Activated naive CD8-positive, alpha-beta T cell treated with anti-CD3 and anti-CD28 coated beads, Interleukin-2, amount 50 U/mL, for 24 hours (primary cell): ENCODE measurements at places on chromosomes 4 and X.

DNA sequence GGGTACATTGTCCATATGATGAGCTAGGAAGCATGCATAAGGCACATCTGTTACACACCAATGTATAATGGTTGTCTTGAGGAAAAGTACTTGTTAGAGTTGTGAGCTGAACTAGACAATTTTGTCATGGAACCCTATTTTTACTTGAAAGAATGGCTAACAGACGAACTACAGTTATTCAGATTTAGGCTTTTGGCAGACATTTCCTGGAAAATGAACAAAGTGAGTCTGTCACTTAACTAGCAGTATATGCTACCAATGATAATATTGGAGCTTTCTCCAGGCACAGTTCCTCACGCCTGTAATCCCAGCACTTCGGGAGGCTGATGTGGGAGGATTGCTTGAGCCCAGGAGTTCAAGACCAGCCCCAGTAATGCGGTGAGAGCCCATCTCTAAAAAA lies 61.9 kb upstream of the SLC25A43 start:
- DNase-seq = no peak

GRCh38 chr4:123528501-123529277 lies 132.1 kb downstream of the SPRY1 start:
- DNase-seq = no peak

GRCh38 chr4:152462695-152463094 lies 73.2 kb downstream of the FBXW7 start:
- DNase-seq = no peak

- DNase-seq = no peak
Measured at GRCh38 chr4:183142571-183143550, 43.8 kb downstream of the WWC2 start.

- no peak for DNase-seq
Measured at GRCh38 chr4:181420950-181421349, 822.3 kb upstream of the TENM3 start.

DNA sequence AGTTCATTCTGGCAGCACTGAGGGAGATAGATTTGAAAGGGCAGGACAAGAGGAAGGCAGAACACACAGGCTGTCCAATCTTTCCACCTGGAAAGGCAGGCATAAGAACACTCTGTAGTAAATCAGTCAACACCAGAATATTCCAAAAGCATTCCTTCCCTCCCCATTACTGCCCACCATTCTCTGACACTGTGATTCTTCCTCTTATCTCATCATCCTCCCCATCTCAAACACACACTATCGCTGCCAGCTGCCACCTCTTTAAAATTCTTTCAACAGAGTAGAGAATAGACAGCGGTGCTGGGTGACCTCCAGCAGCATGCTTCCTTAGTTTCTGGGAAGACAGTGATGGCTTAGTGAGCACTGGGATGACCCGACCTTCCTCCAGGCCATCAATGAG lies 53.7 kb upstream of the MYOZ2 start:
- DNase-seq = no peak

- DNase-seq = no peak
Measured at GRCh38 chr4:86106475-86106874, 253.4 kb downstream of the MAPK10 start.

GRCh38 chr4:16672421-16672820 lies 226.0 kb downstream of the LDB2 start:
- DNase-seq = no peak

- DNase-seq = no peak
Measured at GRCh38 chr4:153018684-153019083, 82.6 kb downstream of the FHDC1 start.

GRCh38 chr4:119626943-119627266 lies 1.7 kb downstream of the PDE5A start:
- no peak for DNase-seq

DNA sequence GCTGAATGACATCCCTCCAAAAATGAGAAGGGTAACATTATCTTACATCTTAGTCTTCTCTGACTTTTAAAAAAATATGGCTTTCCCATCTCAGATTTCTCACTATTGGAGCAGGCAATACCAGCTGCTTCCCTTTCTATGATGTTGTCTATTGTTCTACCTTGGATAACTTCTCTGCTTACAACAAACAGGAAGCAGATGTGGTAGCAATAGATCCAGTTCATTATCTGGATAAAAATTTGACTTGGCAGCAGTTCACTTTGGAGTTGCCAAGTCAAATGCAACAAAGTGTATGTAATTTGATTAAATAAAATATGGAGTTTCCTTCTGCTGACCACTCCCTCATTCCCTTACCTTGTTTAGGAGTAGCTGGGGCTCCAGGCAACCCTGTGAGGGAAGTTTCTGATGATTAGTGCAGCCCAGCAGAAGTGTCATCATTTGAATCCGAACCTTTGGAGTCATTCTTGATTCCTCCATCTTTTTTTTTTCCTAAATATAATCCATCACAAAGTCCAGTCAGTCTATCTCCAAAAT lies 72.0 kb upstream of the GPRIN3 start:
- DNase-seq = no peak

- no peak for DNase-seq
Measured at GRCh38 chr4:184463856-184464255, 10.5 kb downstream of the IRF2 start.

DNA sequence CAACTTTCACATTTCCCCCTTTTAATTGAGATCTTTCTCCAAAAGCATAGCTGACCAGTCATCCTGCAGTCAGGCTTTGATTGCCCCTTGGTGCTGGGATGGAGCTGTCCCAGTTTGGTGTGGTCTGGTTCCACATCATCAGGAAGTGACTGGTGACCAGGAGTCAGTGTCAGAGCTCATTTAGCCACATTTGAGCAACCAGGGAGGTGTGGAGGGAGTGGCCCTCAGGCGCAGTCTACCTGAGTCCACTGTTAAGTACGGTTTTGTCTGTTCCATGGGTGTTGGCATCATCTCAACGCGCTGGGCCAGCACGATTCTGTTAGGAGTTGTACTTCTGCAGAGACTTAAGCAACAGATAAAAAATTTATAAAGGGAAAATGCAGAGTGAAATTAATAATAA lies 52.6 kb downstream of the RGS12 start:
- no peak for DNase-seq

- DNase-seq = no peak
Measured at GRCh38 chrX:15474028-15474427, 19.1 kb downstream of the PIR start.

DNA sequence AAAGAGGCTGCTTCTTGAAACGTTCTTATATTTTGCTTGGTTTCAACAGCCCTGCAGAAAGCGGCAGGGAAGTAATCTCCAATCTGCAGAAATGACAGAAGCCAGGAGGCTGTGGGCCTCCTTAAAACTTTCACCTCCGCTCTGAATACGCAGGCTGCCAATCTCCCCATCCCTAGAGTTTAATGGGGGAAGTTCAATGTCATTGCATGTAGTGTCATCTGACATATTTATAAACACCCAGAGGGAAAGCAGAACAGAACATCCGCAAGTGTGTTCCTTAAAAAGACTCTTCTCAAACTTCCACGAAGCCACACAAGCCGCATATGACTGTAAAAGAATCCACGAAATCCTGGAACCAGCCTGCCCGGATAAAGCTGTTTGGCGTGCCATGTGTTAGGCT lies 148.8 kb upstream of the TBL1X start:
- no peak for DNase-seq

GRCh38 chr4:39865280-39865679 lies 112.4 kb downstream of the PDS5A start:
- DNase-seq = no peak

GRCh38 chrX:8305350-8305749 lies 134.3 kb upstream of the VCX2 start:
- no peak for DNase-seq

DNA sequence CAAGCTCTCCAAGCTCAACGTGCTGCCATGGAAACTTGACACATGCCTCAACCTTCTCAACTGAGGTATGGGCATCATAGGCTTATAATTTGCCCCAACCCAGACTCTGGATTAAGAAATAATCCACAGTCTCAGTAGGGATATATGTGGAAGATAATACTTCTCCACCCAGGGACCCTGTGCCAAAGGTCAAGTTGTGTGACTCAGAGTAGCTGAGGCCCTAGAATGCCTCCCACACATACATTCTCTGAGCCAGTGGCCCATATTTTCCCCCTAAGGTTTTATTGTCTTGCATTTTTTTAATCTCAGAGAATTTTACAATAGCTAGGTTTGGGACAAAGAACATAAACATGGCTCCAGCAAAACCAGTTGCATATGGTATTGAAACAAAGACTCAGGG lies 283.1 kb downstream of the IDS start:
- DNase-seq = no peak

- DNase-seq = no peak
Measured at GRCh38 chrX:74249963-74250362, 54.0 kb upstream of the ZCCHC13 start.

DNA sequence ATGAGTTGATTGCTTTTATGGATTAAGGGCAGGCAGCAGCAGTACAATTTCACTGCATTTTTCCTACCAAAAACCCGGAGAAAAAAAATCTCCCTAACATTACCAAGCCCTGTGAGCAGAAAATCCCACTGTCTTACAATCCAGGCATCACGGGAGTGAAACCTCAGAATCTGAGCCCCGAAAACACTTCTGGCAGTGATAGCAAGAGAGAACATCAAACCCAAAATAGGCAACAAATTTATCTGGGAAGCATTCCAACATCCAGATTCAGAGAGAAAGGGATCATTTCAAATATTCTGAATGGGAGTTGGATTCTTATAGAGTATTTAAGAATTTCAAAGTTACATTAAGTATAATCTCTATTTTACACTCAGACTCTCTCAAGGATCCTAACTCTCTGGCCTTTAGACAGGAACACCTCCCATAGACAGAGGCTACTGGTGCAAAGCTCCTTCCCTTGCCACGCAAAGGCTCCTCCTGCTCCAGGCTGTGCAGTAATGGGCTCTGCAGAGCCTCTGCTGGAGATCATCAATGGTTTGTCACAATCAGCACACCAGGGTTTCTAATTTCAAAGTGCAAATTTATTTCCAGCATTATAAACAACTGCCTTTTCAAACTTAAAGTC lies 256.9 kb downstream of the PARM1 start:
- no peak for DNase-seq

DNA sequence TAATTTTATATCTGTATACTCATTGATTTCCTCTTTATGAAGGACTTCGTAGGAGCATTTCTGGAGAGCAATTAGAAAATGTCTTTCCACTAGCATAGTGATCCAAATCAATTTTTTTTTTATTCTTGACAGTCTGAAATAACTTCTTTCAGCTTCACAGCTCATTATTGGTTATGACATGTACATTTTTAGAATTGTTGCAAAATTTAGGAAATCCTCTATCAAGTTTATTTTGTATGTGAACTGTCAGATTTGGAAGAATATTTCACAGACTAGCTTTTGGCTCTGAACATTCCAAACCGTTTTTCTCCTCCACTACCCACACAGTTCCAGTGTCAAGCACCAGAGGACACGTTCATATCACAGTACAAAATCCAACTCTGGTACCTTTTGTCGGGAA lies 249.6 kb upstream of the ATOH1 start:
- DNase-seq = no peak

DNA sequence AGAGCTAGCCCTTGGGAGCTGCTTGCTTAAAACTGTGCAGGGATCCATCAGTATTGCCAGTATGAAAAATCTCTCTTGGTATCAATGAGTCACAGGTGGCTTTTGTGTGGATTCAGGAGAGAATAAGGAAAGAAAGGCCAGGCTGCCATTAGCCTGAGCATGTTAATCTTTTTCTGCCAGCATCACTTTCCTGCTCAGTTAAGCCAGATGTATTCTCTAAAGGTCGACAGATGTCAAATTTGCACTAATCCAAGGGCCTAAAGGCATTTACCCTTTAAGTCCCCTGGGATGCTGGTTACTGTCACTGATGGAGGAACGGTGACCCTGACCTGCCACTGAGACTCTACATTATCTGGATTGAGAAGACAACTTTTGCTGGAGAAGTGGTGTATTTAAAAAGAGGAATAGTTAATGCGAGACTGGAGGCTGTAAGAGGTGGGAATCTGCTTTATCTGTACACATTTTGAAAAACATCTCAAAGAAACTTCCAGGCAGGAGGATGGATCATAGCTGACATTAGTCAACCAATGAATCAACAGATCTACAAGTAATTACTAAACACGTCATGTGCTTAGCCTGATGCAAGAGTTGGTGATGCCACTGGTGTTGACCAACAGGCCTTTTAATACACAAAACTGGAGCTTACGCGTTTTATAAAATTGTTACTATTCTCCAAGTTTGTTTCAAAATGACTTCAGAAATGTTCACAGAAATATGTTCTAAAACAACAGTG lies 241.4 kb upstream of the ANXA3 start:
- DNase-seq = no peak

DNA sequence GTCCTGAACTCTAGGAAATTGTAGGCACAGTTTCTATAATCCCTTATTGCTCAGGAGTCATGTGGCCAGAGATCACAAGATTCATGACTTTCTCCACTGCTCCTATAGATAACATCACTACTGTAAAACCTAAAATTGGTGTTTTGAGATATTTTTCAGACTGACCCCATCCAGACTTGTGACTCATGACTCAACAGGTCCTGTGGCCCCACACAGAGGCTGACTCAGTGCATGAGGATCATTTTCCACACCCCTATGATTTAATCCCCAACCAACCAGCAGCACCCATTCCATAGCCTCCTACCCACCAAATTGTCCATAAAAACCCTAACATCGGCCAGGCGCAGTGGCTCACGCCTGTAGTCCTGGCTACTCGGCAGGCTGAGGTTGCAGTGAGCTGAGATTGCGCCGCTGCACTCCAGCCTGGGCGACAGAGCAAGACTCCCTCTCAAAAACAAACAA lies 13.2 kb upstream of the XIAP start:
- no peak for DNase-seq

DNA sequence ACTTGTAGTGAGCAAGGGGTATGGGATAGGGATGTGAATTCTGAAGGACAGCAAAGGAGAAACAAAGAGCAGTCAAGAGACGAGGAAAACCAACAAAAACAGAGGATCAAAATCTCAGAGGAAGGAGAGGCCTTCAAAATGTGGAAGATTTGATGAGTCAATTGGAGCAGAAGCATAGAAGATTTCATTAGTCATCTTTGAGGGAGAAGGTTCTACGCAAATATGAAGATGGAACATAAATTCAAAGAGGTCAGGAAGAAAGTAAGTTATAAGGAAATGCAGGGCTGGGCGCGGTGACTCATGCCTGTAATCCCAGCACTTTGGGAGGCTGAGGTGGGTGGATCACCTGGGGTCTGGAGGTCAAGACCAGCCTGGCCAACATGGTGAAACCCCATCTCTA lies 35.4 kb downstream of the MID2 start:
- no peak for DNase-seq

DNA sequence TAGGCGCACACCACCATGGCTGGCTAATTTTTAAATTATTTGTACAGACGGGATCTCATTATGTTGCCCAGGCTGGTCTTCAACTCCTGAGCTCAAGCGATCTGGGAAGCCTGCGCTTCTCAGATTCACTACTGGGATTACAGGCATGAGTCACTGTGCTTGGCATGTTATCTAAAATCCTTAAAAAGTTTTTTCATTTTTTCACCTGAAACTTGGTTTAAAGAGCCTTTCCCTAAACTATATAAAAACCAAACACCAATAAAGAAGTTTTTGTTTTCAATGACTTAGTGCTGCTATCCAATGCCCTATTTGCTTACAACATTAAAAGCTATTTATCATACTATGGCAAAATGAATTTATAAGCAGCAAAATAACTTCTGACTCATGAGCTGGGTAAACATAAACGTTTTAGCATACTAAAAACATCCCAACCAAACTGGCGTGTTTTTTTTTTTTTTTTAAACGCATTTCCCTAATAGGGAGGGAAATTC lies 127.8 kb downstream of the UBE2K start:
- no peak for DNase-seq

GRCh38 chr4:139668658-139669201 lies 3.1 kb downstream of the MGST2 start:
- DNase-seq = no peak
